ENCODE measurements at places on chromosomes 11 and 22. TPM values are rescaled to one million over a fixed set of nuclear protein-coding genes. Genes with fewer than 3 reads are reported as not detected.

DDTL gene
- total RNA-seq: not detected

- no peak for DNase-seq
These were observed 25.2 kb downstream of the RELT start for GRCh38 chr11:73401217-73401923.

DNA sequence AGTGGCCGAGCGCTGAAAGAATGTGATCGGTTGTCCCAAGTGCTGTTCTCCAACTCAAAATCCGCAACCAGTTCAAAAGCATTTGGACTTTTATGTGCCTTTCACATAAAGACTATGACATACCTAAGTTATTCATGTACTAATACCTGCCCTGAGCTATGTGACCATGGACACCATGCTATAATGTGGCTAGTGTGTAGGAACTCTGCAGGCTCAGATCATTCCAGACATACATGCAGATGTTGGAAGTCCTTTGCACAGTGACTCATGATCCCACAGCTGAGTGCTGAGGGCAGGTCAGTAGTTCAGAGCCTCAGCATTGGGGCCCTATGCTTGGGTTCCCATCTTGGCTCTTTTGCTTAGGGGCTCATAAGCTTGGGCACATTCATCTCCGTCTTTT is 95.4 kb downstream of the IGLL1 start:
- DNase-seq: no peak

- no peak for DNase-seq
These were observed 28.6 kb downstream of the TMEM123 start for GRCh38 chr11:102423936-102424335.

DNA sequence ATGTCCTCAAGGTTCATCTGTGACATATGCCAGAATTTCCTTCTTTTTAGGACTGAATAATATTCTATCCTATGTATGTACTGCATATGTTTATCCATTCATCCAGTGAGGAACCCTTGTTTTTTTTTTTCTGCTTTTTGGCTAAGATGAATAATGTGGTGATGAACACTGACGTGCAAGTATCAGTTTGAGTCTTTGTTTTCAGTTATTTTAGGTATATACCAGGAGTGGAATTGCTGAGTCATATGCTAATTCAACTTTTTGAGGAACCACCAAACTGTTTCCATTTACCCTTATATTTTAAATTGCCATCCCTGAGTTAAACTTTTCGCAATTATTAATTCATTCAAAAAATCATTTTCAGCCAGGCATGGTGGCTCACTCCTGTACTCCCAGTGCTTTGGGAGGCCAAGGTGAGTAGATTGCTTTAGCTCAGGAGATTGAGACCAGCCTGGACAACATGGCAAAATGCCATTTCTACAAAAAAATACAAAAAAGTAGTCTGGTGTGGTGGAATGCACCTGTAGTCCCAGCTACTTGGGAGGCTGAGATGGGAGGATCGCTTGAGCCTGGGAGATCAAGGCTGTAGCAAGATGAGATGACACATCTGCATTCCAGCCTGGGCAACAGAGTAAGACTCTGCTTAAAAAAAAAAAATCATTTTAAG is 64.2 kb downstream of the MICAL2 start:
- DNase-seq: no peak

GRCh38 chr11:293271-293851 is 4.4 kb downstream of the PGGHG start:
- no peak for DNase-seq
